ENCODE measurements at places on chromosomes 1 and 21.
A peak's percentile ranks its signal among the peaks of the same experiment; 100 is the strongest.

DNA sequence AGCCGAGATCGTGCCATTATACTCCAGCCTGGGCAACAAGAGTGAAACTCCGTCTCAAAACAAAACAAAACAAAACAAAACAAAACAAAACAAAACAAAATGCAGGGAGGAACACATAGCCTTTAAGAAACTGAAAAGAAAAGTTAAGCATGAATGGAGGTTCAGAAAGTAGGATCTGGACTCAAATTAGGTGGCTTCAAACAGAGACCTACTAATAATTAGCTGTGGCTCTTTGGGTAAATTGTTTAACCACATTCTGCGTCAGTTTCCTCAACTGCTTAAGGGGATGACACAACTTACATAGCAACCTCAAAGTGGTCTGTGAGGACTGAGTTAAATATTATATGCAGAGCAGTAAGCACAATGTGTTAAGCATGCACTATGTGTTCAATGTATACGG, 458.2 kb downstream of the ADGRL2 start:
- no peak for DNase-seq

GRCh38 chr1:15730936-15731335, 5.1 kb upstream of the SLC25A34 start:
- no peak for DNase-seq

GRCh38 chr1:61914823-61915482, 172.7 kb downstream of the PATJ start:
- no peak for DNase-seq

- no peak for DNase-seq
Observed at GRCh38 chr21:26179501-26179900, 8.9 kb upstream of the APP start.

DNA sequence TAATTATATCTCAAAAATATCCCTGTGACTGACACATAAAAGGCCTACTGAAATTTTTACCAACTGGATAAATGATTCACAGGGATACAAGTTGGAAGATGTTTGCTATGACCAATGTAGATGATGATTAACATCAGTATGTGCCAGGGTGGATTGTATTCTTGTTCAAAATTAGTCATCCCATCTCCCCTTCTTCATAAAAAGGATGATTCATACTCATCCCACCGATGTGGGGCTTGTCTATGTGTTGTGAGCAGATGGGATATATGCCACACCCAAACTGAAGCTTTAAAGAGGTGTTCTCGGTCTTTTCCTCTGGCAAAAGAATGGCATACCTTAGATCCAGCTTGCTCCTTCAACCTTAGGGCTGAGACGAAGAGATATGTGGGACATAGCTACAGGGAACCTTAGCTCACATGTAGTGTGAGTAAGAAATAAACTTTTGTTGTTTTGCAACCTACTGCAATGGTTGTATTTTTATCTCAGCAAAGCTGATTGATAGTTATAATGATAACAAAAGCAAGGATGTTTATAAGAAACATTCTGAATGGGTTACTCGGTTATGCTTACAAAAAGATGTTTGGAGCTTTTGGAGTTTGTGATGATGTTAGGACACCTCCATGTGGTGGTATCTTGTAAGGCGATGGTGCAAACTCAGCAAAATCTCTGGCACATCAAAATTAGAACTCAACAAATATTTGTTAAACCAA, 29.4 kb downstream of the SPATA17 start:
- peak; percentile 14 for DNase-seq

DNA sequence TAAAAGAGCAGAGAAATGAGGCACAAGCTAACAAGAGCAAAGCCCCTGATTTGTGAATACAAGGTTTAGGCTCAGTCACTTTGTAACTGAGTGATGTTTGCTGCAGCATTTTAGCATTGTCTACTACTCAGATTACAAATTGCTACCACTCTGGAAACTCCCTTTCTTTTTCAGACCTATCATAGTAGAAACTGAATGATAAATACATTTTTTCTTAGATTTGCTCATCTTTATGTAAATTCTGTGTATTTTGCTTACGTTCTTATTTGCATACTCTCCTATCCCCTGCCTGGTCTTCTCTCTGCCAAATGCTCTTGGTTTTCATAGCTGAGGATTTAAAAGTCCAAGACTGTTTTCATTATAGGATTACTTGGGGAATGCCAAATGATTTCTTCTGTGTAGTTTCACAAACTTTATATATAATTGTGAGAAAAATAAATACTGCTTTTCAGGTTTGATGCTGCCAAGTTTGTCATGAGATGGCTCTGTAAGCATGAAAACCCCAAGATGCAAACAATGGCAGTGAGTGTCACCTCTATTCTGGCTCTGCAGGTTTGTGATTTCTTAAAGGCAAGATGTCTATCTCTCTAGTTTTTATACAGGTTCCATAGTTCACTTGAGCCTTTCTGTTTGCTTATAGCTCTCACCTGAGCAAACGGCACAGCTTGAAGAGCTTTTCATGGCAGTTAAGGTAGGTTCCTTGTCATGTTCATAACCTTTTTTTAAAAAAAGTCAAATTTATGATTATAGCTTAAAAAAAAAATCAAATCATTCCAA, 24.7 kb downstream of the ZYG11A start:
- no peak for DNase-seq

DNA sequence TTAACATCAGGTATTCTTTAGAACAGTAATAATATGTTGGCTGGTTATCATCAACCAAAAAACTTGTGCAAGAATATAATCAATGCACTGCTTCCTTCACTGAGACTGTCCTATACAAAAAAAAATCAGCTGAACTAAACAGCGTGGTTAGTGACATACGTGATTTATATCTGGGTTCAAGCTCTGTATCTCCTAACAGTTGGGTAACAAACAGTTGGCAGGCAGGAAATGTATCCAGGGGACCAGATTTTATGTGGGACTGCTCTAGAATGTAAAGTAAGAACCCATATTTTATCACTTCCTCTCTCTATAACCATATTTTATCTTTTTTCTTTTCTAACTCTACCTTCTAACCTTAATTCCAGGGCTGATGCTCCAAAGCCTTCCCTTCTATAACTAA, 8.0 kb downstream of the ACBD6 start:
- peak; percentile 64 for DNase-seq

GRCh38 chr1:8649027-8649426, 168.4 kb downstream of the RERE start:
- no peak for DNase-seq

DNA sequence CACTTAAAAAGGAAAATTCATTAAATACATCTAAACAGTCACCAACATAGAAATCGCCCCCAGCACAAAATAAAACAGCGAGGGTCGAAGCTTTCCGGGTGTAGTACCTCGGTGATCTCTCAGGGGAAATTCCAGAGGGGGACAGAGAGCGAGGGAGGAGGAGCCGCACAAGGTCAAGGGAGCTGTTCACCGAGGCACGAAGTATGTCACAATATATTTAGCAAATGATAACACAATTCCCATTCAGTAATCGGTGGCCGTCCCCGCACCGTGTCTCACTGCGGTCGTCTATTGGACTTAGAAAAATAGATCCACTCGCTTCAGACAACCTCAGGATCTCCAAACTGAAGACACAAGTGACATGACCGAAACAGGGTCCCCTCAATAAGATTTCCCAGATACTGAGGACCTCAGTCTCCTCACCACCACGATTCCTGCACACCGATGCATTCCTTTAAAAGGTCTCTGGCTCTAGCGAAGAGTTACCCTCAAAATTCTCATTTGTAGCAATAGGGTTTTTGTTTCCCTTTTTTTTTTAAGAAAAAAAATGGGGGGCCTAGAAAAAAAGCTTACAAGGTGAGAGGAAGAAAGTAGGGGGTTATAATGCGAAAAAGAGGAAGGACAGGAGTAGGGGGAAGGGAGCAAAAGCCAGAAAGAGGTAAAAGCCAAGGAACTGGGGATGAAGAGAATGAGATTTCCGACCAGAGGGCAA, 1.1 kb downstream of the LPGAT1 start:
- DNase-seq: peak; percentile 59

DNA sequence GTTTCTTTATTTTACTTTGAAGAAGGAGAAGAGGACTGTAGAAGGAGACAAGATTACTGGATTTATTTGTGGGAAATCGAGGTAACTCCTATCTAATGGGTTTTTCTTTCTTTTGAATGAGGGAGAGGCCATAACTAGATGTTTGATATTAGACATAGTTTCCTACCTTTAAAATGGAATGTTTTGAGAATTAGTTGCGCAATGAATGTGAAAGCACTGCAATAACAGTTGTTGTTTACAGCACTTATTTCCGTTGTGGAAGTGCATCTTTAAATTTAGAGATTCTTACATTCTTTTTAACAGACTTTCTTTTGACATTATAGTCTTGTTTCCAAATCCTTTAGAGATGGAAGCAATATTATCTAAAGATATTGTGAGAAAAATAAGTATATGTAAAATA, 229.0 kb downstream of the SRGAP2C start:
- DNase-seq: no peak

- DNase-seq: peak; percentile 91
Observed at GRCh38 chr1:109792056-109792831, 28.5 kb upstream of the EPS8L3 start.

GRCh38 chr1:17686258-17686657, 68.9 kb upstream of the ACTL8 start:
- DNase-seq: no peak

GRCh38 chr1:198449261-198449660, 91.2 kb downstream of the ATP6V1G3 start:
- DNase-seq: no peak

GRCh38 chr1:145980457-145980994, 15.9 kb downstream of the TXNIP start:
- DNase-seq: no peak

DNA sequence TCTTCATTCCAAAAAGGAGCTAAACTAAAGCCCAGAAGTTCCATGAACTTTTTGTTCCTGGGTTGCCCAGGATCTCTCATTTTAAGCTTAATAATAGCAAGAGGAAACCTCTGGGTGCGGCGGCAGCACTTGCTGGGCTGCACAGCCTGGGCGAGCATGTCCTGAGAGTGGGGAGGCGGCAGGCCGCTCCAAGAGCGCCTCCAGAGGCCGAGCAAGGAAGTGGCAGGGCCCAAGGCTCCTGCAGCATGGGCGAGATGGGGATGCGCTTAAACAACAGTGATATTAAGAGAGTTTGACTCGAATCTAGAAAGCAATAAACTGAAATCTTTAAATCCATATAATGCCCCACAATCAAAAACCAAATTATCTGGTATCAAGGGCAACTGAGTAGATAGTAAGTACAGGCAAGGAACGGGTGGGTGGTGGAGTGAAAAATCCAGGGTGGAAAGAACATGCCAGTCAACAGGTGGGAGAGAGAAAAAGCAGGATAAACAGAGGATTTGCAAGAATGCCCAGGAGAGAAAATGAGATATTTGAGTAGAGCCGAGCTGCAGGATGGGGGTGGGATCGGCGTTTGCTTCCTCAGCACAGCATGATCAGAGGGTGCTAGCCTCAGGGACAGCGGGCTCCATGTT, 14.1 kb upstream of the TNR start:
- DNase-seq: peak; percentile 59

- no peak for DNase-seq
Observed at GRCh38 chr1:93566227-93566626, 115.4 kb downstream of the BCAR3 start.

GRCh38 chr1:233281711-233282581, 13.6 kb downstream of the PCNX2 start:
- DNase-seq: peak; percentile 50

DNA sequence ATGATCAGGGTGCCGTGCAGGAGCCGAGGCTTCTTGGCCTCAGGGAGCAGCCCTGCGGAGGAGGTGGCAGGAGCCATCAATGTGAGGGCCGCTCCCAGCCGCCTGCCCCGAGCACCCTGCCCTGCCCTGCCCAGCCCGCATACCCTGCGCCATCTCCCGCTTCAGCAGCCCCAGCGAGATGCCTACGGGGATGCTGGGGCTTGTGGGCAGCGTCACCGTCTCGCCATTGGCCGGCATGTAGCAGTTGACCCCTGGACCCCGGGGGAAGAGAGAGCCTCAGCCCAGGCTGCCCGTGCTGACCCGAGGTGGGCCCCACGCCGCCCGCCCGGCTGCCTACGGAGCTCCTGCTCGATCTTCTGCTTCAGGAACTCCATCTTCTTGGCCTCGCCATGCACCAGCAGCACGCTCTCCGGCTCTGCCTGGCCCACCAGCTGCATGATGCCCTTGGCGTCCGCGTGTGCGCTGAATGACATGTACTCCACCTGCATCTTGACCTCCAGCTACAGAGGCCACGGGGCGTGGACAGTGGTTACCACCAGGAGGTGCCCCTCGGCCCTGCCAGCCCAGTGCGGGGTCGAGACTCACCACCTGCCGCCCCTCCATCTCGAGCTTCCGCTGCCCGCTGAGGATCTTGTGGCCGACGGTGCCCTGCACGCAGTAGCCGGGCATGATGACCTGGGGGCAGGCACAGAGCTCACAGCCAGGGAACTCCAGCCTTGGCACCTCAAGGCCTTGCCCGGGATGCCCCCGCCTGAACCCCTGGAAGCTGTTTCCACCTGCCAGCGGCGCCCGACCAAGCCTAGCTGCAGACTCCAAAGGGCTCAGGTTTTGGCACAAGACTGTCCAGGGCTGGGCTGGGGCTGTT, 4.3 kb downstream of the PUSL1 start:
- no peak for DNase-seq

- no peak for DNase-seq
Observed at GRCh38 chr1:180754453-180754852, 122.6 kb downstream of the XPR1 start.

GRCh38 chr1:221837896-221838295, 96.0 kb upstream of the DUSP10 start:
- peak; percentile 78 for DNase-seq

GRCh38 chr1:154407198-154408091, 2.3 kb downstream of the IL6R start:
- peak; percentile 51 for DNase-seq

- DNase-seq: no peak
Observed at GRCh38 chr1:230510496-230510895, 84.4 kb upstream of the PGBD5 start.

DNA sequence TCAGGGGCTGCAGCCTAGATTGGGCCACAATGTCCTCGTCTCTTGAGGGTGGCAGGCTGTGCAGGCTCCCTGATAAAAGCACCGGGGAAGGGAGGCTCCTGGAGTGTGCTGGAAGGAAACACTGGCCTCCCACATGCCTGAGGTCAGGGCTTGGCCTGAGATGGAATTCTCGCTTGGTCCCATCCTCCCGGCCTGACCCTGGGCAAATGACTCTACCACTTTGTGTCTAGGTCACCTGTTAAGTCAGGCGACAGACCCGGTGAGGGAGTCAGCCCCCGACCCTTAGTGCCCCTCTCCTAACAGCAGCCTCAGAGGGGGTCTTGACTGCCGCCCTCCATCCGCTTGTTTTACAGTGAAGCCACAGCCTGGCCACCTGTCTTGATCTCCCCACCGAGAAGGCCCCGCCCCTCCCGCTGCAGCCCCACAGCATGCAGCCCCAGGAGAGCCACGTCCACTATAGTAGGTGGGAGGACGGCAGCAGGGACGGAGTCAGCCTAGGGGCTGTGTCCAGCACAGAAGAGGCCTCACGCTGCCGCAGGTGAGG, 2.5 kb downstream of the SMIM1 start:
- DNase-seq: peak; percentile 94

DNA sequence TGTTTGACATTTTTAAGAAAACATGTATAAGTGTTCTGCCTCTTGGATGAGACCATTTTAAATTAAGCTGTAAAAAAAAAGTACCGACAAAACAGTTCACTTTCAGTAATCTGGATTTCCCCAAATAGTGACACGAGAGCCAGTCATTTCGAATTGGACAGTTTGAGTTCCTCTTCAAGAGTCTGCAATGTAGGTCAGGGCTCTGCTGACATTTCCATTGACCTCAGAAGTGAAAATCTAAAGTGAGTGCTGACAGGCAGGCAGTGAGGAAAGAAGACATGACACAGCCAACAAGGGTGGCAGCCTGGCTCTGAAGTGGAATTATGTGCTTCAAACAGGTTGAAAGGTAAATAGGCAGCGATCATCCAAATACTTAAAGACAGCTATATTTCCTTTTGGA, at the start of gene IL23R:
Gene IL23R (plus strand): TSS at position 259 of the 400 bp plus-strand sequence. CDS start 1,667 bp downstream, outside the sequence.
- no peak for DNase-seq
